Stimulated activated CD8-positive, alpha-beta memory T cell treated with anti-CD3 and anti-CD28 coated beads, Interleukin-15, amount 100 ng/mL, for 1 hour (primary cell): ENCODE measurements at places on chromosomes 3 and 15.

GRCh38 chr3:4828279-4829030, 150.8 kb upstream of the BHLHE40 start:
- no peak for DNase-seq

DNA sequence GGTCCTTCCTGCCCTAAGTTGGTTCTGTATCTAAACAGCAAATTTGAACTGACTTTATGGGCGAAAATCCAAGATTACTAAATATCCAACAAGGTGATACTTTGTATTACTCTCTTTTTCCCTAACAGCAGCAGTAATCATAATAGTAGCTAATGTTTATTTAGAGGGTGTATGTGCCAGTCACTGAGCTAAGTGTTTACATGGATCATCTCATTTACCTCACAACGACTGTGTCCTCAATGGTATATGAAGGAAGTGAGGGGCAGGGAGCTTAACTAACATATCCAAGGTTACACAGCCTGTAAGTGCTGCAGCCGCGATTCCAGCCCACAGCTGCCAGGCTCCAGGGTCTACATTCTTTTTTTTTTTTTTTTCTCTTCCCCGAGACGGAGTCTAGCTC, 10.3 kb upstream of the LRRC34 start:
- DNase-seq: no peak

- DNase-seq: no peak
These were observed 11.7 kb downstream of the SUCLG2 start for GRCh38 chr3:67642734-67643133.

GRCh38 chr15:98528046-98528725, 120.2 kb upstream of the IGF1R start:
- no peak for DNase-seq

DNA sequence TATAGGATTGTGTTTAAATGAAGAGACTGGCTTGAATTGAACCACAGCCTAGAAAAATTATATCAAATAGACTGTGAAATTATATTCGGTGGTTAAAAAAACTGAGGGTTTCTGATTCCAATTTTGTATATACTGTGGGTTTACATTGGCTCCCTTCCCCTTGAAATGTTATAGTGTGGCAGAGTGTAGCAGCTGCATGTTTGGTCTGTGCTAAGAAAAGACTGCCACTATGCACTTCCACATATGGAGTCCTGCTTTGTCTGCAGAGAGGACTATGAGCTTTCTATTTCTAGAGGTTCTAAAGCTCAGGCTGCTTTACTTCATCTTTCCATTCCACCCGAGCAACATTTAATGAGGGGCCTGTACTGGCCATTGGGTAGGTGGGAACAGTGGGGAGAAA, 112.3 kb downstream of the P3H2 start:
- DNase-seq: no peak

DNA sequence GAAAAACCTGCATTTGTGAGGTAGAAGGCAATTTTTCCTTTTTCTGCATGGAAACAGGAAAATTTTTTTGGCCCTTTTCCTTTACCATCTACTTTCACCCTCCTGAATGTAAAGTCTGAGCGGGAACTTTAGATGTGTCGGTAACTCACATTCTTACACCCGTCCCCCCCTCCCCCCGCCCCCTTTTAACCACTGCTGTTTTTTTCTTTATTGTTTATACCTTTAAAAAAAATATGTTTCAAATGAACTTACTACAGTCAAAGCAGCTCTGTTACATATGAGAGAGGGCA, 487 bp upstream of the HES1 start:
- no peak for DNase-seq

- DNase-seq: no peak
These were observed 1044.2 kb downstream of the AGBL1 start for GRCh38 chr15:87123676-87124382.

- DNase-seq: no peak
These were observed 6.2 kb upstream of the SSUH2 start for GRCh38 chr3:8650583-8651416.

- no peak for DNase-seq
These were observed 90.3 kb downstream of the MEX3B start for GRCh38 chr15:81955382-81956062.

DNA sequence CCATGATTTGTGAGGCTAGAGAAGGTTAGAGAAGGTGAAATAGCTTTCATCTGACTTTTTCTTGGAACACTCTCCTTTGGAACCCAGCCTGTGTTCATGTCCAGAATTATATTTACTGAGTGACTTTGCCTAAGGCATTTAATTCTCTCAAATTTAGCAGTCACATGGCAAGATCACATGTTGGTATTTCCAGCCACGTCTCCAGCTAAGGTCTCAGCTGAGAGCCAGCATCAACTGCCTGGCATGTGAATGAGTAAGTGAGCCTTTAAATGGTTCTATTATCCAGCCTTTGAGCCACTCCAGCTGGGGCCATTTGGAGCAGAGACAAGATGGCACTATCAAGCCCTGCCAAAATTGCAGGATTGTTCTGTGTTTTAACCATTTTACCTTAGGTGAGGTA, 130.2 kb upstream of the SGO1 start:
- no peak for DNase-seq

DNA sequence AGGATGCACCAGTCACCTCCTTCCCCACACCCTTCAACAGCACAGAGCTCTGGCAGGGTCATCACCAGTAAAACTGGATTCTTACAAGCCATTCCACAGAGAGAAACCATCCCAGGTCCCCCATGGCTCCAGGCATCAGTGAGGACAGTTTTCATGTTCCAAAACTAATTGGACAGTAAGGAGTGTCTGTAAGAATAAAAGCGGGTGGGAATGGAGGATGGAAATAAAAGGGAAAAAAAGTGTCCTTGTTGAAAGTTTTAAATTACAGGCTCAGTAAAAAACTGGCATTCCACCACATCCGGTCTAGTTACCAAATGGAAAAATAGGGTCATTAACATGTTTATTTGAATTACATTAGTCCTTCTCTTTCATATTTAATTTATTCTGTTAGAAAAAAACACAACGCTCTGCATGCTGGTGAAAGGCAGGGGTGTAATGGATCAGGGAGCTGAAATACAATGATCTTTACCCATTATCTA, 117.4 kb downstream of the TIGIT start:
- DNase-seq: no peak

GRCh38 chr3:89179355-89180001, 72.1 kb downstream of the EPHA3 start:
- DNase-seq: no peak
